Stimulated activated CD4-positive, alpha-beta T cell treated with anti-CD3 and anti-CD28 coated beads, Interleukin-12 subunit alpha, Interleukin-12 subunit beta, amount 100 ng/mL, for 24 hours (primary cell): ENCODE measurements at places on chromosomes 5 and 9.

GRCh38 chr5:148005788-148006520 lies 57.8 kb upstream of the SPINK5 start:
- DNase-seq: no peak

DNA sequence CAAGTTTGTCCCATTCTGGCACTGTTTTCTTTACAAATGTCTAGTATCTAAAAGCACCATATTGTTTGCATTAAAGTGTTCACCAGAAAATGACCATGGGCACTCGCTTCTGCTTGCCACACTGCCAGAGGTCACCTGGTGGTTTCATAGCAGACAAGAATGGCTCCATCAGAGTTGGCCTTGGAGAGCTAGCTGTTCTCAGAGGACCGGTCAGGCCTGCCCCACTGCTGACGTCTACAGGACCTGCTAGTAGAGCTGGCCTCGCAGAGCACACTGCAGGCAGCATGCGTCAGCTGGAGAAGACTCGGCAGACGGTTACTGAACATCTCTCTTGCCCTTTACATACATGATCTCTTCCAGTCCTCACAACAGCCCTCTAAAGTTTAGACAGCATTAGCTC lies 8.7 kb upstream of the TLX3 start:
- no peak for DNase-seq

DNA sequence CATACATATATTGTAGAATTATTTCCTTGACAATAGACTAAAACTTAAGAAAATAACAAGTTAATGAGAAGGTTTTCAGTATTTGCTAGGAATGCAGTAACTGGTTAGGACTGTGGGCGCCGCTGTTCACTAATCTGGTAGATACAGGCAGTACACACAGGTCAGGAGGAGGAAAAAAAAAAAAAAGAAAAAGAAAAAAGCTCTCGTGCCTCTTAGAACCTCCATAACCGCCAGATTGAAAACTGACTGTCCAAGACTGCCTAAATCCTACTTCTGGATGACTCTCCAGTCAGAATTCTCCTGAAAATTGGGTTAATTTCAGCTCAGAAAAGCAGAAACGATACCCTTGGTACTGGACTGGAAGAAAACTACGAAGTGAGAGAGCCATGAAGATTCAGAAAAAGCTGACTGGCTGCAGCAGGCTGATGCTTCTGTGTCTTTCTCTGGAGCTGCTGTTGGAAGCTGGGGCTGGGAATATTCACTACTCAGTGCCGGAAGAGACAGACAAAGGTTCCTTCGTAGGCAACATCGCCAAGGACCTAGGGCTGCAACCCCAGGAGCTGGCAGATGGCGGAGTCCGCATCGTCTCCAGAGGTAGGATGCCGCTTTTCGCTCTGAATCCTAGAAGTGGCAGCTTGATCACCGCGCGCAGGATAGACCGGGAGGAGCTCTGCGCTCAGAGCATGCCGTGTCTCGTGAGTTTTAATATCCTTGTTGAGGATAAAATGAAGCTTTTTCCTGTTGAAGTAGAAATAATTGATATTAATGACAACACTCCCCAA lies at the start of gene PCDHGA1:
PCDHGA1 (plus strand) TSS at position 216 of the 782 bp plus-strand sequence.
- DNase-seq: no peak

DNA sequence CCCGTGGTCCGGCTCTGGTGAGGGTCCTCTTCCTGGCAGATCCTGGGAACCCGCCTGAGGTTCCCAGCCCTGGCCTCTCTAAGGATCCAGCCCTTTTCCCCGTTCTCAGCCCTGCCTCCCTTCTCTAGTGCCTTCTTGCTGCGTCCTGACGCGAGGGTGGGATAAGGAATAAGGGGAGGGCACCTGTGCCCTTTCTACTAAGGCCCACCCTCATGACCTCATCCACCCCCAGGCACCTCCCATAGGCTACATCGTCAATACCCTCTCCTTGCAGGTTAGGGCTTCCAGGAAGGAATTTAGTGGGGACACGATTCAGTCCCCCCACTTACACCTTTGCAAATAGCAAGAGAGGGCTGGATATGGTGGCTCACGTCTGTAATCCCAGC lies 10.7 kb upstream of the DIPK1B start:
- DNase-seq: no peak

DNA sequence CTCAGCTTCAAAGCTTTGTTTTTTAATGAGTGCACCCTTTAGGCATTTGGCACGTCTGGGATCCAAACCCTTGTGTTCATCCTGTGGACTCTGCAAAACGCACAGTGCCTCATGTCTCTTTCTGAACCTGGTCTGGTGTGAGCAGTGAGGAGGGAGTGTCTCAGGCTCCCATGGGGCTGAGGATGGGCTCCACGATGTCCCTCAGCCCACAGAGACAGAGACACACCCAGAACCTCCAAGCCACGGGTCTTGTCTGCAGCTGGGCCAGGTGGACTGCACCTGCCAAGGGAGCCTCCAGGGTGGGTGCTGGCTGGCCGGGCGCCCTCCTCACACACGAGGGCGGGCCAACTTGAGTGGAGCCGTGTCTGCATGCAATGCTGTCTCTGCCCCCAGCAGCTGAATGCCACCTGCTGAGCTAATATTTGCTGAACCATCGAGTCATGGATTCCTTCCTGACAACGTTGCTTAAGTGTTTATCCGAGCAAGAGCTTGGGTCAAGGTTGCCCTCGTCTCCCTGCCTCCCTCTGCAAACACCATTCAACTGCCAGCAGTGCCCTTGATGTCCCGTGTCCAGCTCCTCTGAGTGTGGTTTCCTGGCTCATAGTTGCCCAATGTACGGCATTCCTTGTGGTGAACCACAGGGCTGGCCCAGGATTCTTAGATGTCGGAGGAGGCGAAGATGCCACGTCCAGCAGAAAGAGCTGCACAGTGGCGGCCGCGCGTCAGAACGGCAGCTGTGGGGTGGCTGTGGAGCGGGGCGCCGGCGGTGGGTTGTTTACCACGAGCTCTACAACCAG lies 31.4 kb upstream of the LPCAT1 start:
- no peak for DNase-seq

DNA sequence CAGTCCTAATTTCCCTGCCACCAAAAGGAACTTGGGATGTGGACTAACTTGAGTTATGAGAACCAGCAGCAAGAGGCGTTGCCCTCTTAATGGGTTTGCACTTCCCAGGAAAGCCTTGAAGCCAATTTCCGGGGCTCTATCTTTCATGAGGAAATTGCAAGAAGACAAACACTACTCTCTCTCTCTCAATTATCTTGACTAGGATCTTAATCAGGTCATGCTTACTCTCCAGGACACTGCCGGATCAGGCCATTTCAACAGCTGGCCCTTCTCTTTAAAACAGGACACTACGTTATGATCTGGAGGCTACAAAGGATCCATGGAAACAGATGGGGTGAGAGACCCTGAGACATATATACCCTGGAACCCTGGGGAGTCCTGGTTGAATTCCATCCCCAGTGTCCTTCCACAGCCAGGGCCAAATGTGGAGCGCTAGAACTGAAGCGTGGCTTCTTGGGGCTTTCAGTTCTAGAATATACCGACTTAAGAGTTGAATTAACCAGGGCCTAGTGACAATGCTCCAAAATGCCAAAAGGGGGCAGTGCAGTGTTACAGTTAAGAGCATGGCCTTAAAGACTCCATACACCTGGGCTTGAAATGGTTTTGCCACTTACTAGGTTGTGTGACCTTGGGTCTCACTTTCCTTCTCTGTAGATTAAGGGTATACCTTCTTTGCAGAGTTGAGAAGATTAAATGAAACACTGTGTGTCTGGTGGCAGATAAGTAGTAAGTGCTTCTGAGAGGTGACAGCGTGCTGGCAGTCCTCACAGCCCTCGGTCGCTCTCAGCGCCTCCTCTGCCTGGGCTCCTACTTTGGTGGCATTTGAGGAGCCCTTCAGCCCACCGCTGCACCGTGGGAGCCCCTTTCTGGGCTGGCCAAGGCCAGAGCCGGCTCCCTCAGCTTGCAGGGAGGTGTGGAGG lies 21.1 kb downstream of the FAM219A start:
- peak; percentile 24 for DNase-seq

GRCh38 chr5:147348046-147348445 lies 113.2 kb downstream of the STK32A start:
- no peak for DNase-seq

DNA sequence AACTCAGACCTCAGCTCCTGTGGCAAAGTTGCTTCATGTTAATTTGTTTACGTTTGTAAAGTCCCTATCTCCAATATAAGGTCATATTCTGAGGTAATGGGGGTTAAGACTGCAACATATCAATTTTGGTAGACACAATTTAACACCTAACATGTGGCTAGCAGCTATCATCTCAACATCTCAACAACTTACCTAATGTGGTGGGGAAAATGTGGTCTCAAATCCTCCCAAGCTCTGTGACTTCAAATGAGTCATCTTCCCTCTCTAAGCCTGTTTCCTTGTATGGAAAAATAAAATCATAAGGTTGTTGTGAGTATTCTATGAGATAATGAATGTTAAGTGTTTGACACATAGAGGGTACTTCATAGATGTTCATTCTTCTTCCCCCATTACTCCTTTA lies 443.3 kb downstream of the CDK5RAP2 start:
- DNase-seq: no peak

DNA sequence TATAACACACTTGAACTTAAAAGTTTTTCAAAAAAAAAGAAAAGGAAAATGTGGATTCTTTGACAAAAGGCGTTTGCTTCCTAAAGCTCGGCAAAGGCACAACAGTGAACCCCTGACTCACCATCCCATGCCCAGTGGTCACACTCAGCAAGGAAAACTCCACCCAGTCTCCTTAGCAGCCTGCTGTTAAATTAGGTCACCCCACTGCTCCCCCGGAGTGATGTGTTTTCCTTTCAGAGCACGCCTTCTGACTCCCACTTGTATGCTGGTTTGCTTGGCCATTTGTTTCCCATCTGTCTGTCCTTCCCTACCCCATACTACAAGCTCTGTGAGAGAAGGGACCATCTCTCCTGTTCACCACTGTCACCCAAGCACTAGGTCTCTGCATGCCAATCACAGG lies 23.8 kb downstream of the RETREG1 start:
- no peak for DNase-seq

- no peak for DNase-seq
Observed at GRCh38 chr5:61674378-61674777, 342.3 kb downstream of the ZSWIM6 start.

DNA sequence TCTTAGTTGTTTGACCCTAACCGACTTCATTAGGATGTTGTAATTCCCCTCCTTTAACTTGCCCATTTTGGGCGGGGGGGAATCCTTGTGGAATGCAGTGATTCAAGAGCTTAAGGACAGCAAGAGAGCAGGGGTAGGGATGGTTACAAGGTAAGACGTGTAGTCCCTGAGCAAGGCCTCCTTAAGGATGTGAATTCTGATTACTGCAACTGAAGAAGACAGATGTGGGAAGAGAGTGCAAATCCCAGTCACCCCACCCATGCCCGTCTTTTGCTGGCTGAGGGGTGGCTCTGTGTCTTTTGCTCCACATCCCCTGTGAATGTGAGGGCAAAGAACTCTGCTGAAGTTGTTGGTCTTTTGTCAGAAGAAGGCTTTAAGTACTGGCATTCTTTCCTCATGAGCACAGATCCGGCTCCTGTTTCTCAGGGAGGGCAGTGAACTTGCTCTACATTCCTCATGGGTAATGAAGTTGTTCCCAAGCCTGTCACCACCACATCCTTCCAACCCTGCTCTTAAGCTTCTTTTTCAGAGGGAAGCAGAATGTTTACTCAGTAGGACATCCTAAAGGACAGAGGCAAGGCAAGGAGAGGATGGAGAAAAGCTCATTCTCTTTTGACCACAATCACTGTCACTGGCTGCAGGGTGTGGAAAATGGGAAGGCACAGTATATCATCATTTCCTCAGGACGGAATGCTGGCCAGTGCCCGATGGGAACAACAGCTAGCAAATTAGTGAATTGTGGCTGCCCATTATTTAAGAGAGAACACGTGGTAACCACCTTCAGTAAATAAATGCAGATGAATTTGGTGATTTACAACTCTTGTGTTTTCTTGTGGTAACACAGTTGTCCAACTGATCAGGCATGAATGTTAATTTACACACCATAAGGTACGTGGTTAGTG lies 61.5 kb downstream of the RAI14 start:
- no peak for DNase-seq

GRCh38 chr9:506281-506680 lies 291.6 kb downstream of the DOCK8 start:
- DNase-seq: no peak

DNA sequence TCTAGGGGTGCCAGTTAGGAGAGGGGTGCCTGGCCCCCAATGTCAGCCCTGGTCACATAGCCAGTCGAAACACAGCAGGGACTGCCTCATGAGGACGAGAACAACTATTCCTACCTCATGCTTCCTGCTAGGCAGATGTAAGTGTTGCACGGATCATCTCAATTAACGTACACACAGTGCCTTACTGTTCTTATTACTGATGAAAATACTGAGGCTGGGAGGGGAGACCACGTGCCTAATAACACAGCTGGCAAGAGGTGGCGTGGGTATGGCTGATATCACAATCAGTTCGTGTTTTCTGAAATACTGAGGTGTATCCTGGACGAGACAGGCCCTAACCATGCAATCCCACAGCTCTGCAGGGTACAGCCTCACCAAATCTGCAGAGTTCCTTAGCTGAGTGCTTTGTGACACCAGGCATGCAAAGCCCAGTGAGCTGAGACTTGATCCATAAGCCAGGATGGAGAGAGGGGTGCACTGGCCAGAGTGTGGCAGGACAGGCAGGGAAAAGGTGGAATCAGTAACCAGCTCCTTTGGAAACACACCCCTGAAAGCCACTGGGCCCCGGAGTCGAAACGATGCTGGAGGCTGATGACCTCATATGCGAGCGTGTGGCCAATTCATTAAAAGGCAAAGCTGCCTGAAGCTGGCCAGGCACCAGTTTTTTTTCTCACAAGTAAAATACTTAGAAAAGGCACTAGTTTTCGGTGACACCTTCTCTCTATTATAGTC lies 63.9 kb downstream of the PRRT1B start:
- DNase-seq: no peak

DNA sequence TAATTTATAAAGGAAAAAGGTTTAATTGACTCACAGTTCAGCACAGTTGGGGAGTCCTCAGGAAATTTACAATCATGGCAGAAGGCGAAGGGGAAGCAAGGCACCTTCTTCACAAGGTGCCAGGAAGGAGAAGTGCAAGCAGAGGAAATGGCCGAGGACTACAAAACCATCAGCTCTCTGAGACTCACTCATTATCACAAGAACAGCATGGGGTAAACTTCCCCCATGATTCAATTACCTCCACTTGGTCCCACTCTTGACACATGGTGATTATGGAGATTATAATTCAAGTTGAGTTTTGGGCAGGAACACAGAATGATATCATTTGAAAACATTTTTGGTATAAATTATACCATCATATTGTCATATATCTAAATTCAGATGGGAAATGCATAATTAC lies 934.7 kb downstream of the CDH12 start:
- no peak for DNase-seq

GRCh38 chr5:55911784-55912653 lies 60.9 kb downstream of the IL31RA start:
- no peak for DNase-seq
